ENCODE measurements at places on chromosomes 4 and X. TPM values are rescaled to one million over a fixed set of nuclear protein-coding genes. Genes with fewer than 3 reads are reported as not detected.

GRCh38 chr4:70778888-70779422, 57.2 kb downstream of the RUFY3 start:
- H3K4me3 ChIP-seq: no peak overlapping the region
- no peaks in the 10 kb centered on the region for H3K36me3 ChIP-seq
- no peaks in the 10 kb centered on the region for H3K4me1 ChIP-seq

GRCh38 chr4:105569057-105569865, 16.8 kb downstream of the ARHGEF38 start:
- peaks cover 9% of the 10 kb centered on the region for H3K27me3 ChIP-seq
- H3K27ac ChIP-seq: no peak overlapping the region
- H3K4me1 ChIP-seq: no peaks in the 10 kb centered on the region

GRCh38 chr4:53010318-53010717, 148.2 kb downstream of the RASL11B start:
- DNase-seq: no peak
- no peaks in the 10 kb centered on the region for H3K27me3 ChIP-seq
- no peaks in the 10 kb centered on the region for H3K4me1 ChIP-seq
- H3K4me3 ChIP-seq: no peak overlapping the region

Gene YY2
- total RNA-seq: 0.56 TPM

DNA sequence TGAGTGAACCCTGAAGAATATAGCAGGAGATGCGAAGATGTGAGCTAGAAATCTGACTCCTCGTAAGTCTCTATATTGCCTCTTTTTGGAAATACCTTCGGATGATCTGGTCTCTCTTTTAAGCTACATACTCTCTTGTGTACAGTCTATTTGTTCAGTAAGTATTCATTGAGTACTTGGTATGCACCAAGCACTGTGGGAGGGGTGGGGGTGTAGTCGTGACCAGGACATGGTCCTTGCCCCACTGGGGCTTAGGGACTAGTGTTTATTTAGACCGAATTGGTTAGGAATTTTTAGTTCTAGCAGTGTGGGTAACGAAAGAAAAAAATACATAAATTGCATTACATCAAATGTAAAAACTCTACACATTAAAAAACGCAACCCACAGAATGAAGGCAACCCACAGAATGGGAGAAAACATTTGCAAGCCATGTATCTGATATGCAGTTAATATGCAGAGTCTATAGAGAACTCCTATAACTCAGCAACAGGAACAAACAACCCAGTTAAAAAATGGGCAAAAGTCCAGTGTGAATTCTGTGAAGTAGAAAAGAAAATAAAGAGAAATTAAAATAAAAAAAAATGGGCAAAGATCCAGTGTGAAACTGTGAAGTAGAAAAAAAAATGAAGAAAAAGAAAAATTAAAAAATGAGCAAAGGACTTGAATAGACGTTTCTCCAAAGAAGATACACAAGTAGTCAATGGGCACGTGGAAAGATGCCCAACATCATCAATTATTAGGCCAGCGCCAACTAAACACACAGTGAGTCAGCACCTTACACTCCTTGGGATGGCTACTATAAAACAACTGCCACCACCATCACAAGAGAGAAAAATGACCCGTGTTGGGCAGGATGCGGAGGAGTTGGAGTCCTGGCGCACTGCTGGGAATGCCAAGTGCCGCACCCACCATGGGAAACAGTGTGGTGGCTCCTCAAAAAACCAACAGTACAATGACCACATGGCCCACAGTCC, 43.8 kb downstream of the RGS12 start:
- no peak overlapping the region for H3K4me3 ChIP-seq
- DNase-seq: no peak
- no peaks in the 10 kb centered on the region for H3K36me3 ChIP-seq
- H3K4me1 ChIP-seq: peaks cover 10% of the 10 kb centered on the region

DNA sequence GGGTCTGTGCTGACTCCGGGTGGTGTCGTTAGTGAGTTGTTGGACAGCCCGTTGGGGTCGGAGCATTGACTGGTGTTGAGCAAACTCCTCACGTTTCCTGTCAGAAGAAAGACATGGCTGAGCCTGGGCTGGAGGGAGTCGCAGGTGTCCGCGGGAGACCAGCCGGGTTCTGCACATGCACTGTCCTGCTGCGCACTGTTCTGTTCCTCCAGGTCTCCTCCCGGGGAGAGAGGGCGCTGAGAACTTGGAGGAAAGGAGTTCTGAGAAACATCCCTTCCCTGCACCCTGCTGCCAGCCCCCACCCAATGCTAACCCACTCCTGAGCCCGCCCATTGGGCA, 1.1 kb downstream of the ZNF141 start:
- peaks cover 24% of the 10 kb centered on the region for H3K27me3 ChIP-seq
- H3K4me1 ChIP-seq: no peaks in the 10 kb centered on the region
- no peak overlapping the region for H3K27ac ChIP-seq
- H3K4me3 ChIP-seq: peak overlapping the region; percentile 84

GRCh38 chr4:11720292-11720691, 291.6 kb upstream of the HS3ST1 start:
- H3K36me3 ChIP-seq: no peaks in the 10 kb centered on the region
- peak; percentile 53 for DNase-seq
- no peaks in the 10 kb centered on the region for H3K27me3 ChIP-seq

- no peak overlapping the region for H3K4me3 ChIP-seq
- no peaks in the 10 kb centered on the region for H3K36me3 ChIP-seq
- no peak overlapping the region for H3K27ac ChIP-seq
- no peaks in the 10 kb centered on the region for H3K4me1 ChIP-seq
- no peak for DNase-seq
These were observed 76.7 kb upstream of the NAF1 start for GRCh38 chr4:163243297-163243981.

DNA sequence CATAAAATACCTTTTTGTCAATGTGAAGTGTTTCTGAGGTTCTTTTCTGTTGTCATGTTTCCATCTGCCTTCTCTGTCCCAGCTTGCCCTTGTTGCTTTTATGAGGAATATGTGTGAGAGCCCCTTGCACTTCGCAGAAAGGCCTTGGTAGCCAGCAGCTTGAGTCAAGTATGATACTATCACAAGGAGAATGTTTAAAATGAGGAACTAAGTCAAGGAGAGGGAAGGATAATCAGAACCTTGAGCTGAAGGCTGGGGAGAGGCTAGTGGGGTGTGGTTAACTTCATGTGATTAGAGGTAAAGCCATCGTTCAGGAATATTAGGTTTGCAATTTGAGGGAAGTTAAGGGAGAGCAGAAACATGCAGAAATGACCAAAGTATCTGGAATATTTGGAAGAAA, 12.7 kb downstream of the PGK1 start:
- peaks cover 5% of the 10 kb centered on the region for H3K36me3 ChIP-seq
- H3K27ac ChIP-seq: no peak overlapping the region
- no peak overlapping the region for H3K4me3 ChIP-seq
- H3K27me3 ChIP-seq: no peaks in the 10 kb centered on the region
- no peaks in the 10 kb centered on the region for H3K4me1 ChIP-seq

DNA sequence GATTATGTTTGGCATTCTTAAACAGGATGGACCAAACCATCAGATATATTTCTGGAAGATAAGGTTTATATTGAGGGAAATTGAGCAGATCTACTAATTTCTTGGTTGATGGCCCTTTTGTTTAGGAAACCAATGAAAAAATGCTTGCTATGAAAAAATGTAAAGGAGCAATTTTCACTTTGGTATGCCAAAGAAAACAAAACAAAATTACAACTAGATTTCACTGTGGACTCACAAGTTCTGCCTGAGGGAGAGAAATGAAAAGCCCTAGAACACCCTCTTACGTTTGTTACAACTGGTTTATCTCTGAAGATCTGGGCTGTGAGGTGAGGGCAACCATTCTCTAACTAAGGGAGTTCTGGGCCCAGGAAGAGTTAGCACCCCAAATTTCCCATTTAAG, 122.5 kb upstream of the IL15 start:
- H3K36me3 ChIP-seq: no peaks in the 10 kb centered on the region
- no peaks in the 10 kb centered on the region for H3K27me3 ChIP-seq
- no peaks in the 10 kb centered on the region for H3K4me1 ChIP-seq
